ENCODE measurements at places on chromosomes 1 and 21.
A peak's percentile ranks its signal among the peaks of the same experiment; 100 is the strongest.

- DNase-seq = no peak
Measured at GRCh38 chr1:67743072-67743725, 58.2 kb downstream of the GADD45A start.

GRCh38 chr1:205918955-205919746, 24.1 kb downstream of the SLC26A9 start:
- DNase-seq = peak; percentile 86

- no peak for DNase-seq
Measured at GRCh38 chr1:246450611-246451251, 56.3 kb downstream of the SMYD3 start.

DNA sequence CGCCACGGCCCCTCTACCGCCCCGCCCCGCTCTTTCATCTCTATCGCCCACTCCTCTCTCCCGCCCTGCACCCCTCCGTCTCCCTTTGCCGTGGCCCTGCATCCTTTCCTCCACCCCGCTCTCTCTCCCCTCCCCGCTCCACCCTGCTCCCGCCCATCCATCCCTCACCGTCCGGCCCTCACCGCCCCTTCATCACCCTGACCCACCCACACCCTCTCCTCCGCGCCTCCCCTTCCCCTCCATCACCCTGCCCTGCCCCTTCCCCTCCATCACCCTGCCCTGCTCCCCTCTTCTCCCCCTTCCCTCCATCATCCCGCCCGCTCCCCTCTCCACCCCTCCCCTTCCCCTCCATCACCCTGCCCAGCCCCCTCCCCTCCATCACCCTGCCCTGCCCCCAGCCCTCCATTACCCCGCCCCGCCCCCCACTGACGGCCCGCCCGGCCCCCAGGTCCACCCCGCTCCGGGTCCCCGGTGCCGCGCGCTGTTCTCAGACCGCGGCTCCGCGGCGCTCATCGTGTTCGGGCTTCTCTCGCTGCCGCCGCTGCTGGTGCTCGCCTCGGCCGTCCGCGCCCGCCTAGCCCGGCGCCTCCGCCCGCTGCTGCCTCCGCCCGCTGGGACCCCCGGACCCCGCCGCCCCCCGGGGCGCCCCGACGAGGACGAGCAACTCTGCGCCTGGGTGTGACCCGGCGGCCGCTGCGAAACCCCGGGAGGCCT, 6.2 kb upstream of the ANKRD65 start:
- DNase-seq = no peak

DNA sequence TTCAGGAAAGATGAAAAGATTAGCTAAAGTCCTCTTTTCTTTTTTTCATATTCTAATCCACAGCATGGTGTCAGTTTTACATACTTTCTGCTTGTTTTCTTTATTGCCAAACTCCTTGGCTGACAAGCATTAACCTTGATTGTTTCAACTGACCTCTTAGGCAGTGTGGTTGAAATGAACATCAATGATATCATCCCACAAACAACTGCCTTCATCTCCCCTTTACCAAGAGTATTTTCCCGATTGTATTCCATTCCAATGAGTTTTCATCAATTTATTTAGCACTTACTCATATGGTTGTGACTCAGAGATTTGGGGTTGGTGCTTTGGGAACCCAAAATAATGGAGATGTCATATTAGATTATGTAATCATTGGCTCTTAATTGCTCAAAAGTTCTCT, 71.8 kb downstream of the SPAG17 start:
- no peak for DNase-seq

DNA sequence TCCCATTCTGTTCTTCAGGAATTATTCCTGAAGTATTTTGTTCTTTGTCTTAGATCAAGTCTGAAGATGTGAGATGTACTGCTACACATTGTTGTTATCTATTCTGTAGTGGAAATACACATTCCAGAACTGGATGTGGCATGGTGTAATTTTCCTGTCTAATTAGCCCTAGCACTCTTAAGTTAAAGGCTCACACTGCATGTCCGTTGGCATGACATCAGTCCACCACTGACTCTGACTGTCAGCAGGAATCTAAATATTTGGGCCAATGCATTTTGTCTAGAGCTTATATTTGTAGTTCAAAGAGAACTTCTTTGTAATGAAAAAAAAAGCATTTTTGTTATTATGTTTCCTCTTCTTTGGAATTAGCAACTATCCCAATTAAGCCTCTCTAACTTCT, 201.0 kb downstream of the S1PR1 start:
- no peak for DNase-seq

- no peak for DNase-seq
Measured at GRCh38 chr1:51427438-51427837, 91.6 kb downstream of the EPS15 start.

DNA sequence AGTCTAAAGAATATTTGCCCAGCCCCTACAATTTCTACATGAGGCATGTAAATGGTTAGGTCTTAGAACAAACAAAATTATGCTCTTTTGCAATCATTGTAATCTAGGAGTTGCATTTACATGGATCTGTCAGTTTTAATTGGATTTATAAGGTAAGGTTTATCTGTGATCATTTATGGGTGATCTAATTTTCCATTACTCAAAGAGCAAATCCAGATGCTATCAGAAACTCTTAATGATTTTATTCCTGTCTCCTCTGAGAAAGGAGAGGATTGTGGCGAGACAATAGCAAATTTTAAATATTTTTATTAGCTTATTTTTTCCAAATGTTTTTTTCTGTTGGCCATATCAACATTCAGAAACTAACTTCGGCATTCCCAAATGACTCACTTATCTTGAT, 14.2 kb upstream of the NEGR1 start:
- DNase-seq = no peak

- no peak for DNase-seq
Measured at GRCh38 chr1:150568594-150568966, 10.8 kb downstream of the MCL1 start.

- no peak for DNase-seq
Measured at GRCh38 chr21:42056996-42057689, 14.0 kb upstream of the UMODL1 start.

- DNase-seq = no peak
Measured at GRCh38 chr1:198101716-198102453, 54.9 kb upstream of the NEK7 start.

DNA sequence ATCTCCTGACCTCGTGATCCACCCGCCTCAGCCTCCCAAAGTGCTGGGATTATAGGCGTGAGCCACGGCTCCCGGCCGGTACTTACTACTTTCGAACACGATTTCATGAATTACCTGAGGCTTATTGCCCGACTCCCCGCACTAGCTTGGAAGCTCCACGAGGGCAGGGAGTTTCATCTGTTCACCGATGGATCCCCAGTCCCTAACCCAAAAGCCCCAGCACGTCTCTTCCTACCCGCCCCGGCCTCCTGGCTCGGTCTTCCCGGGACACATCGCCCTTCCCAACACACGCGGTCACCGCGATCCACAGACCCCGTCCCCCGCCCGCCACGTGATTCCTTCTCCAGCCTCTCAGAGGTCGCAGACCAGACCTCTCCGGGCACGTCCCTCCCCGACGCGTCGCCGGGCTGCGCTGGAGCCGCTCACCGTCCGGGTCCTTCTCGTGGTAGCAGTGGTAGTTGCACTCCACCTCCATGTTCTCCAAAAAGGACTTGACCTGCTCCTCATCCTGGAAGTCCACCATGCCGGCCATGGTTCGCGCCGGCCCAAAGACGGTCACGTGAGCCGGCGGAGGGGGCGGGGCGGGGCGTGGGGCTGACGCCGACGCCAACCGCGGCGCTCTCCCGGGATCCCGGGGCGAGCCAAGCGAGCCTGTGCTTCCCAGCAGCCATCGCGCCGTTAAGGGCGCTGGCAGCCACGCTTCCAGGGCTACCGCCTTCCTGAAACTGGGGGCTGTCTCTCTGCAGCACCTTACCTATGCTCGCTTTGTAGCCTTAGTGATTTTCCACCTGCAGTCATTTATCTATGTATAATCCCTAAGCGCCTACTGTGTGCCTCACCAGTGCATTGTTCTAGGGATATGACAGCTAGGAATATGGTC, at the start of gene COA7:
COA7 (minus strand) TSS at position 553 of the 880 bp plus-strand sequence; CDS start at position 532, 21 bp downstream.
- DNase-seq = peak; percentile 91

DNA sequence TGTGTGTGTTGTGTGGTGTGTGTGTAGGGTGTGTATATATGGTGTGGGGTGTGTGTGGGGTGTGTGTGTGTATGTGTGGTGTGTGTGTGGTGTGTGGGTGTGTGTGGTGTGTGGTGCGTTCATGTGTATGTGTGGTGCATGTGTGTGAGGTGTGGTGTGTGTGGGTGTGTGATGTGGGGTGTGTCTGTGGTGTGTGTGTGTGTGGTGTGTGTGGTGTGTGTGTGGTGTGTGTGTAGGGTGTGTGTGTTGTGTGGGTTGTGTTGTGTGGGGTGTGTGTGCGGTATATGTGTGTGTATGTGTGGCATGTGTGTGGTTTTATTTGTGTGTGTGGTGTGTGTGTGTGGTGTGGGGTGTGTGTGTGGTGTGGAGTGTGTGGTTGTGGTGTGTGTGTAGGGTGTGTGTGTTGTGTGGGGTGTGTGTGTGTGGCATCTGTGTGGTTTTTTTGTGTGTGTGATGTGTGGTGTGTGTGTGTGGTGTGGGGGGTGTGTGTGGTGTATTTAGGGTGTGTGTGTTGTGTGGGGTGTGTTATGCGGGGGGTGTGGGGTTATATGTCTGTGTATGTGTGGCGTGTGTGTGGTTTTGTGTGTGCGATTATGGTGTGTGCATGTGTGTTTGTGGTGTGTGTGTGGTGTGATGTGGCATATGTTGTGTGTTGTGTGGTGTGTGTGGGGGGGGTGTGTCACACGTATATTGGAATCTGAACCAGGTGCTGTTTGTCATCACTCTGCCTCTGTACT, 17.1 kb upstream of the ZBTB21 start:
- no peak for DNase-seq

DNA sequence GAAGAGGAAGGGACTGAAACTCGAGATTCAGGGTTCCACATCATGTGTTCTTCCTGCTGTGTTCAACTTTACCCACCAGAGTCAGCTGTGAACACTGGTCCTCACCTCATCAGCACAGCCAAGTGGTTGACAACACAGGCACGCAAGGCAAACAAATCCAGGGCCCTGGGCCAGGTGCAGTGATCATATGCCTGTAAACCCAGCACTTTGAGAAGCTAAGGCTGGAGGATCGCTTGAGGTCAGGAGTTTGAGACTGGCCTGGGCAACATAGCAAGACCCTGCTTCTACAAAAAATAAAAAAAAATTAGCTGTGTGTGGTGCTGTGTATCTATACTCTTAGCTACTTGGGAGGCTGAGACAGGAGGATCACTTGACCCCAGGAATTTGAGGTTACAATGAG, 8.4 kb upstream of the XKR8 start:
- DNase-seq = no peak

DNA sequence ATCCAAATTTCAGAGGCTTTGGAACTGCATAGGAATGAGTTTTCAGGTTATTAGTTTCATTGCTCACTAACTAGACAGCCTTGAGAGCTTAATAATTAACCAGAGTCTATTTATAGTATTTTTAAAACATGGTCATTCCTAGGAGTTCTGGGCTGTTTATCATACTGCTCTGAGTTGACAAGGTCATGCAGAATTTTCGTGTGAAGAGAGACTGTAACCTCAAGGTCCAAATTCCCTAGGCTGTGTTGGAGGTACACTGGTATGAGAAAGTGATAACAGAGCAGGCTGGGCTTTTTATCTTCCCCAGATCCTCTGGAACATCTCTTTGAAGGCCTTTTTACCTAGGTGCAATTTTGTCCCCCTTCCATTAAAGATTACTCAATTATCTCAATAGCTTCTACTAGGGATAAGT, 736.3 kb downstream of the LTN1 start:
- no peak for DNase-seq

GRCh38 chr1:100037656-100037926, 67.8 kb downstream of the SLC35A3 start:
- no peak for DNase-seq
